ENCODE measurements at places on chromosomes 13 and 19.

GRCh38 chr13:83377491-83377890 lies 504.8 kb downstream of the SLITRK1 start:
- DNase-seq, result no peak

GRCh38 chr13:88248393-88248792 lies 577.2 kb downstream of the SLITRK5 start:
- DNase-seq, result no peak

GRCh38 chr13:101639711-101640110 lies 187.2 kb downstream of the ITGBL1 start:
- DNase-seq, result no peak

GRCh38 chr19:49073514-49074378 lies 1.2 kb upstream of the KCNA7 start:
- no peak for DNase-seq

DNA sequence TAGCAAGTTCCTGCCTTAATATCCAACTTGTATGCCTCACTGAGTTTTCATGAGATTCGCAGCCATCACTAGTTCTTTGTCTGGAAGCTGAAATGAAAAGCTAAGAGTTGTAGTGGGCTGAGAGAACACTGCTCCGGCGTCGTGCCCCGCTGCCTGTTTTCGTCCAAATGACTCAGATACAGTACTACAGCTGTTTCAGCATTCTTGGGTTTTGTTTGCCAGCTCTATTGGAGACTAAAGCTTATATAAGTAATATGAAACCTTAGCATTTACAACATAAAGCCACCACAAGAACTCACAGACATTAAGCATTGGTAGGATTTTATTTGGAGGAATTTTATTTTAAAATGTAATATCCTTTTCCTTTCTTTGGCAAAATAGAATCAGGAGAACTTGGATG lies 299.7 kb downstream of the DLEU7 start:
- no peak for DNase-seq

GRCh38 chr19:6223461-6224307 lies 56.1 kb downstream of the MLLT1 start:
- no peak for DNase-seq

DNA sequence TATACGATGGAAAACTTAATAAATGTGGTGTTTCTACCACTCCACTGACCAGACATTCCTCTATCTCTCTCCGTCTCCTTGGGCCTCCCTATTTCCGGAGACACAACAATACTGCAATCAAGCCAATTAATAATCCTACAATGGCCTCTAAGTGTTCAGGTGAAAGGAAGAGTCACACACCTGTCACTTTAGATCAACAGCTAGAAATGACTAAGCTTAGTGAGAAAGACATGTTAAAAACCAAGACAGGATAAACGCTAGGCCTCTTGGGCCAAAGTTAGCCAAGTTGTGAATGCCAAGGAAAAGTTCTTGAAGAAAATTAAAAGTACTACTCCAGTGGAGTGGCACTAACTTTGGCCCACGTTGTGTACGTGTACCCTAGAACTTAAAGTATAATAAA lies 22.5 kb downstream of the ZDHHC20 start:
- no peak for DNase-seq
